ENCODE measurements at places on chromosomes 2 and 18.
A peak's percentile ranks its signal among the peaks of the same experiment; 100 is the strongest.

- no peak for DNase-seq
Measured at GRCh38 chr2:240403396-240404104, 31.9 kb upstream of the GPC1 start.

DNA sequence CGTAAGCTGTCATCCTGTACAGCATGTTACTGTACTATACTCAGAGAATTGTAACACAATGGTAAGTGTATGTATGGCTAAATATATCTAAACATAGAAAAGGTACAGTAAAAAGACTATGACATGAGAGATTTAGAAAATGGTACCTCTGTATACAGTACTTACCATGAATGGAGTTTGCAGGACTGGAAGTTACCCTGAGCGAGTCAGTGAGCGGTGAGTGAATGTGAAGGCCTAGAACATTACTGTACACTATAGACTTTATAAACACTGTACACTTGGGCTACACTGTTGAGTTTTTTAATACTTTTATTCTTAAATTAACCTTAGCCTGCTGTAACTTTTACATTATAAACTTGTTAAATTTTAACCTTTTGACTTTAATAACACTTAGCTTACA, 1.5 kb downstream of the DDX18 start:
- DNase-seq: no peak

DNA sequence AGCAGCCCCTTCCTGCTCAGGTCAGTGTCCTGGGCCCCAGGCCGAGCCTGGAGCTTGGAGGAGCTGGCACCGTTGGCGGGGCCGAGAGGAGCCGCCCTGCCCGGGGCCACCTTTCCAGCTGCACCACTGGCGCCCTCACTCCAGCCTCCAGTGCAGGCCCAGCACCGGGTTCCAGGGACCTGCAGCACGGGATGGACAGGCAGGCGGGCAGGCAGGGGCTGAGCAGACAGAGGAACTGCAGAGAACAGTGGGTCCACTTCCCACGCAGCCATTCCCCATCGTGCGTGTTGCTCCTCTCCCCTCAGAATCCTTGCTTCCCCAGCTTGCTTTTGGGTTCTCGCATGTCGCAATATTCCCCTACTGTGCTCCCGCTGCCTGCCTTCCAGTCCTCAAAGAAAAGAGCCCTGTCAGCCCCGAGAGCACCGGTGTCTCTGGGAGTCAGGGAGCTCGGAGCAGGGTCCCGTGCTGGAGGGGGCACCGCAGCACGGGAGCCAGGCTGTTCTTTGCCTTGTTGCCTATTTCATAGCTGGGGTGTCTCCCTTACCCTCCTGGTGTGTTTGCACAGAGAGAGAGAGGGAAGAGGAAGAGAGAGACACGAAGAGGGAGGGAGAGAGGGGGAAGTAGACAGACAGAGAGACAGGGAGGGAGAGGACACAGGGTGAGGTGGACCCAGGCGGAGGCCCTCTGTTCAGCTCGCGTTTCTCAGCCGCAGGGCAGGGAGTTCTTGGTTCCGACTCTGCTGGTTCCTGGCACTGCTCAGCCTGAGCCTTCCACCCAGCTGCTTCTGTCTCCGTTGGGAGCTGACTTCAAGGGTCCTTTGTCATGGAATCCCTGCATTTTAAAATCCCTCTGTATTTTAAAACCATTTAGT, 126.0 kb downstream of the MBP start:
- DNase-seq: no peak

- no peak for DNase-seq
Measured at GRCh38 chr18:11981192-11981542, at the start of gene IMPA2. Gene IMPA2, plus strand, starts transcription at chr18:11981507. Its CDS starts 163 bp downstream, at chr18:11981670.

GRCh38 chr18:10111191-10111590, 197.4 kb downstream of the VAPA start:
- DNase-seq: no peak

- DNase-seq: no peak
Measured at GRCh38 chr18:8816220-8816619, 110.9 kb downstream of the MTCL1 start.

- DNase-seq: no peak
Measured at GRCh38 chr2:102027036-102027980, 35.5 kb downstream of the IL1R2 start.

DNA sequence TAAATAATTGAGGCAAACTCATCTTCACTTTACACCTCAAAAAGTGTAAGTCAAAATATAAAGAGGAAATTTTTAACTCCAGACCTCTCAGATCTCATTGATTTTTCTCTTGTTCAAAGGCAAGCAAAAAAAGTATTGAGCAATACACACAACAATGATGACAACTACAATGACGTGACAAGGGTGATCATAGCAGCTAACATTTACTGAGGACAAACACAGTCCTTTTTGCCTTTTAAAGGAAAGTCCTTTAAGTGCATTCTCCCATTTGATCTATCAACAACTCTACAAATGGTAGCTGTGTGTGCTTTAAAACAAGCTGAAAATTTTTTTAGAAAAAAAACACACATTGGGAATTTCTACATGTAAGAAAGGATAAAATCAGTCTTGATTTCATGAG, 123.5 kb upstream of the CTAGE1 start:
- no peak for DNase-seq

DNA sequence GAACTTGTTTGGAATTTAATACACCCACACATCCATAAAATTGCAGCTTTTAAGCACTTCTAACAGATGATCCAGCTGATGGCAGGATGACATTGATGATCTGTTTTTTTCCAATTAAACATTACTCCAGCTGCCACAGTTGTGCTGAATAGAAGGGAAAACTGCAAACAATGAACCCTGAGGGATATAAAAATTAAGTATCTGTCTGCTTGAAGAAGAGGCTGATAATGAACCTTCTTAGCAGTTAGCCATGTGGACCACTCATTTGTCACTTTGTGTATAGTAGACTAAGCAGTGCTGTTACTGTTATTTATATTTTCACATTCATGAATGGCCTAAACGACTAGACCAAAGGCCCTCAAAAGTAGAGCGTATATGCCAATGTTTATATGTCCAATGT, 1201.0 kb upstream of the LRRTM1 start:
- DNase-seq: no peak

GRCh38 chr2:161030260-161031063, 129.8 kb upstream of the TANK start:
- no peak for DNase-seq

- no peak for DNase-seq
Measured at GRCh38 chr2:171566057-171566456, 43.8 kb downstream of the CYBRD1 start.

DNA sequence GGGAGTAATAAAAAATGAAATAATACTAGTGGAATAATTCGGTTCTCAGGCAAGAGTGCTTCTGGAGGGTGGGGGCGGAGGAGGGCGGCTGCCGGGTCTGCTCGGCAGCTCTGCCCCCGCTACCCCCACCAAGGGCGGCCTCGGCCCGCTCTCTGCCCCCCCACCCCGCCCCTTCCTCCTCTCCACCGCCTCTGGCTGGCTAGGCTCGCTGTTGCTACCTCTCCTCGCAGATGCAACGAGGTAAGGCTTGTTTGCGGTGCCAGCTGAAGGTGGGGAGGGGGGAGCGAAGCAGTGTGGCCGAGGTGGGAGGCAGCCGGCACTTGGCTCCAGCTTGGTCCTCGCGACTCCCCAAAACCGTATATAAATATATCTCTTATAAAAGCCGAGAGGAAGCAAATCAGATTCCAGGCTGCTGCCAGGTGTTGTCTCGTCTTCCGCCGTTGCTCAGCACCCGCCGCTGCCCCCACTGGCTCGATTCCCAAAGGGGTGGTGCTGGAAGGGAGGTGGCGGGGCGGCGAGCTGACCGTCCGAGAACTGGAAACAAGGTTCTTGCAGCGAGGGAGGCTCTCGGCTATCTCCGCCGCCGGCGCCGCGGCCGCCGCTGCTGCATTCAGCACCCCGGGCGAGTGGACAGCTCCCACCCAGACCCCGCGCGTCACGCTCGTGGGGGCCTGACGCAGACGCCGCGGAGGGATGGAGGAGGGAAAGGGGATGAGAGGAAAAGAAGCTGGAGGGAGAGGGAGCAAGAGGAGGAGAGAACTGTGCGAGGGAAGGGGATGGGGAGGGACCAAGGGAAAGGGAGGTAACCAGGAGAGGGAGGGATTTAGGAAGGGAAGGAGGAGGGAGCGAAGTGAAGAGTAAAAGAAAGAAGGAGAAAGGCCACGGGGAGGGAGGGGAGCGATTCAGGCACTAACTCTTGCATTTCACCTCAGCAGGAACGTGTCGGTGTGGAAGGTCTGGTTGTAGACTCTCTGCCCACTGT, at the start of gene MARCHF4:
Gene MARCHF4, minus strand, starts transcription at position 763 of the 982 bp plus-strand sequence. CDS start 2,223 bp downstream, outside the sequence.
- DNase-seq: peak; percentile 57

- no peak for DNase-seq
Measured at GRCh38 chr2:189143925-189144324, 35.6 kb downstream of the COL5A2 start.

GRCh38 chr2:64587561-64587960, 63.4 kb downstream of the AFTPH start:
- no peak for DNase-seq

DNA sequence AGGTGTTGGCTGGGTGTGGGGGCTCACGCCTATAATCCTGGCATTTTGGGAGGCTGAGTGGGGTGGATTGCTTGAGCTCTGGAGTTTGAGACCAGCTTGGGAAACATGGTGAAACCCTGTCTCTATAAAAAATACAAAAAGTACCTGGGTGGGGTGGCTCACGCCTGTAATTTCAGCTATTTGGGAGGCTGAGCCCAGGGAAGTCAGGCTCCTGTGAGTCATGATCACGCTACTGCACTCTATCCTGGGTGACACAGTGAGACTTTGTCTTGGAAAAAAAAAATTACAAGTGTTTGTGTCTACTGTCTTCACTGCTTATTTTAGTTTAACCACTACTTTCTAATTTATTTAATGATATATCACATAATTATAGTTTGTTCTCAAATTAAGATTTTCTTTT, 62.7 kb upstream of the DOCK10 start:
- DNase-seq: no peak

- DNase-seq: no peak
Measured at GRCh38 chr18:13482618-13482945, 243.8 kb downstream of the FAM210A start.

- no peak for DNase-seq
Measured at GRCh38 chr2:134493797-134494196, 225.0 kb downstream of the TMEM163 start.

DNA sequence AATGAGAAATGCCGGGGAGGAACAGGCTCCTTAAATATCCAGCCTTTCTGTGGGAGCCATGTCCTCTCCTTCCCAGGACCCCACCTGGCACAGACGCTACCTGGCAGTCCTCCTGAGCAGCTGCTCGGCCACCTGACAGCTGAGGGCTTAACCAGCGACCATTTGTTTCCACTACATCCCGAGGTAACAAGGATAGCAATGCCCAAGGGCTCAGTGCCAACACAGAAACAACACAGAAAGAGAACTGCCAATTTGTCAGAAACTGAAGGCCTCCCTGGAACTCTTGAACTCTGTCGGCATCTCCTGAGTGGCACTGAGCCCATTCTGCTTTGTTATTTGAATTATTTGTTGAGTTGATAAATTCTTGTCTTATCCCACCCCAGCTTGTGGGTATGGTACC, 122.2 kb upstream of the ARHGAP28 start:
- no peak for DNase-seq

- DNase-seq: no peak
Measured at GRCh38 chr2:110813896-110814295, 81.5 kb downstream of the ACOXL start.

GRCh38 chr2:108988796-108989713, at the start of gene EDAR:
Gene EDAR, minus strand, starts transcription at chr2:108989220. Its CDS starts 58,206 bp downstream, at chr2:108931014.
- peak; percentile 43 for DNase-seq

GRCh38 chr2:199468561-199469513, 11.1 kb upstream of the SATB2 start:
- DNase-seq: no peak

DNA sequence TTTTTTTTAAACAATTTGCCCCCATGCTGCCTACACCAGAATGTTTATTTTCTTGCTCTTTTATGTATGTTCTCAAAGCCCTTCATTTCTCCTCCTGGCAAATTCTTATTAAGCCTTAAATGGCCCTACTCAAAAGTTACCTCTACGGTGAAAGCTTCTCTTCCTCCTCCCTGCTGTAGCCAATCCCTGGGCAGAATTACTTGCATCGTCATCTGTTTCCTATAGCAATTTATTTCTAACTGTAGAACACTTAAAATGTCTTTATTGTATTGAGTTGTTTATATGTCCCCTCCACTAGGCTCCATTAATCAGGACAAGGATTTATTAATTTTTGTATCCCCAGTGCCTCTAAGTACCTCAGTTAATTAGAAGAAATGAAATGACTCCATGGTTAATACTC, 2.5 kb upstream of the RAD51AP2 start:
- DNase-seq: no peak

DNA sequence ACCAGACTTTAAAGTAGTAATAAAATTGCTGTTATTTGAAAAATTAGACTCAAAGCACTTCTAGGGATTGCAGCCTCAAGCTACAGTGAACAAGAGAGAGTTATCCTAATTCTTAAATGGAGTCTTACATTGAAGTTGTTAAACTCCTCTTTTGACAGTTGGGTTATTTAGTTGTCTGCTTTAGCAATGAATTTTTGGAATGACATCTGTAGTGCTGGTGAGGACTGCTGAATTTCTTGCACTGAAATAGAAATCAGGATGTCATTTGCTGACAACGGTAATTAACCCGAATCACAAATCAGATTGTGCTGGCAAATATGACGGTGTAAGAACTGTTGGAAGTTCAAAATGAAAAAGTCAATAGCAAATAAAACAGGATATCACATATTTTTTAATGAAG, 78.0 kb upstream of the LYPD6B start:
- no peak for DNase-seq

DNA sequence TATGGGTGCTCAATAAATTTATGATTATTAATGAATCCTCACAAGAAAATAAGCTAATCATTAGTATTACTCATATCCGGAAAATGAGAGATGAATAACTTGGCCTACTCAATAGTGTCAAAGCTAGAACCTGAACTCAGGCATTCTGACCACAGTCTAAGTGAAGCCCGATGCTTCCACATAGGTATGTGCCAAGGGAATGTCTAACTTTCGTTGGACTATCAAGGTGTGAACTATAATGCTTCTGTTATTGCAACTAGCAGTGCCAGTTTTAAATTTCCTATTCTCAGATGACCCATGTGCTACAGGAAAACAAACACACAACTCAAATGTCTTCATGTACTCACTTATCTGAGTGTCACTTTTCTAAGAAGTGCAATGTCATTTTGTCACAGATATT, 1.8 kb downstream of the BARD1 start:
- no peak for DNase-seq

GRCh38 chr2:236309669-236310029, 45.4 kb upstream of the ASB18 start:
- no peak for DNase-seq

DNA sequence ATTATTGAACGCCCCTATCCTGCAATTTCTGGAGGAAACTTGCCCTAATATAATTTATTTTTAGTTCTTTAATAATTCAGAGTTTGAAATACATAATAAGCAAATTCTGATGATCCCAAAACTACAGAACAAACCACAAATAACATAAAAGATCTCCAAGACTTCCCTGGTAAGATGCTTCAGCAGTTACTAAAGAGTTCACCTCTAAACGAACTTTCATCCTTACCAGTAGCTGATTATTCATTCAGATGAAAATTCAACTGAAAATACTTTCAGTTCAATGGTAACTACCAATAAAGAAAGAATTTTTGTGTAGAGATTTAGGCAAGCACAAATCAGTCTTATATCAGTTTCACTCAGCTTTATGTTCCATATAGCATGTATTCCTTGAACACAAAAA, 130.1 kb upstream of the MAPRE2 start:
- DNase-seq: no peak

- no peak for DNase-seq
Measured at GRCh38 chr18:44651918-44652572, 28.6 kb upstream of the SETBP1 start.
